HepG2 (cell line): ENCODE measurements at places on chromosomes 3 and 15.

- no peak for DNase-seq
- no peaks in the 10 kb centered on the region for H3K36me3 ChIP-seq
- H3K27ac ChIP-seq = no peak overlapping the region
- H3K27me3 ChIP-seq = no peaks in the 10 kb centered on the region
- H3K4me1 ChIP-seq = no peaks in the 10 kb centered on the region
Observed at GRCh38 chr3:43448098-43448497, 161.8 kb downstream of the SNRK start.

GRCh38 chr3:39960515-39961191 is 151.2 kb downstream of the MYRIP start:
- H3K4me1 ChIP-seq = no peaks in the 10 kb centered on the region
- DNase-seq = no peak
- no peak overlapping the region for H3K27ac ChIP-seq
- H3K36me3 ChIP-seq = no peaks in the 10 kb centered on the region
- H3K27me3 ChIP-seq = no peaks in the 10 kb centered on the region

DNA sequence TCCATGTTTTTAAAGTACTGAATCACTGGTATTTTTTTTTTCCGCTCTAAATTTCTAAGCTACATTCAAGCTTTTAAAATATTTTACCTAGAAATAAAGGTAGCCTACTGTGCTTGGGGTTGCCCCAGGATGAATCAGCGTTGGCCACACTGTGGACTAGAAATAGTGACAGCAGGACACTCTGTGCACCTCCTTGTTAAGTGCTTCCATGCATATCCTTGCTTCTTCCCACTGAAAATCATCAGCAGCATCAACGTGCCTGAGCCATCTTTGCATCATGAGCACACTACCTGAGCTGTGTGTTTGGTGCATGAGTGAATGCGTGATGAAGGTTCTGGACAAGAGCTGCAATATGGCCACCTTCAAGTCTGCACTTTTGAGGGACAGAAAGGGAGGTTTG is 142.0 kb upstream of the SLC2A2 start:
- H3K4me1 ChIP-seq = peaks cover 43% of the 10 kb centered on the region
- no peaks in the 10 kb centered on the region for H3K36me3 ChIP-seq
- H3K27me3 ChIP-seq = no peaks in the 10 kb centered on the region; the same call in 1 of the 2 replicates
- no peak for DNase-seq
- H3K27ac ChIP-seq = no peak overlapping the region

DNA sequence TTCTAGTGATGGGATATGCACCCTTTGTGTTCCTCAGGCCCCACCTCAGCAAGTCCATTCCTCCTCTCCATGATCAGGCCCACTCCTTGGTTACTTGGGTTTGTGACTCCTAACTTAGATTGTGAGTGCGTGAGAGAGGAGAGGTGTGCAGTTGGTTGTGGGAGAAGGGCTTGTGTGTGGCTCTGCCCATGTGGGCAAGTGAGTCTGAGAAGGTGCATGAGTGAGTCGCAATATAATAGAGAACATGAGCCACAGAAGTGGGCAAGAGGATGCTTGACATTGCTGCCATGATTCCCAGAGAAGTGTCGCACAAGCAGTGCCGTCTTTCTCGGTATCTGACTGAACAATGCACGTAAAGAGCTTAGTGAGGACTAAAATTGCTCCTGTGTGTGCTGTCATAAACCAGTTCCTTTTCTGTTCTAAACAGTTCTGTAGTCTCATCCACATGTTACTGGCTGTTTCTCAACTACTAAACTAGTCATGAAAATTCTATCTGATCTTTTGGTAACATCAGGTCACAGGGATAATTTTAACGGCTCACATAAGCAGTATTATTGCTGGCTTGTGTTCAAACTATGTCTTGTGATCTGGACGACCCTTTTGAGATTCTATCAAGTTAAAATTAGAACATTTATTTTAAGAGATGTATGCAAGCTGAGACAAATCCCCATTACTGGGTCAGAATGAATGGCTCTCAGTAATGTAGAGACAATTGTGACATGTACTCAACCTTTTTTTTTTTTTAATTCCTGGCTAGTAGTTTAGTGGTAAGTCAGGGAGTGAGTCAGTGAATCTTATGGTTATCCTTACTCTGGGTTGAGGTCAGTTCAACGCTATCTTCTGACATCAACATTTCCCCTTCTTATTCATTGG is 25.6 kb downstream of the GYG1 start:
- H3K27ac ChIP-seq = no peak overlapping the region
- H3K36me3 ChIP-seq = peaks cover 2% of the 10 kb centered on the region; the same call in 1 of the 2 replicates
- H3K27me3 ChIP-seq = no peaks in the 10 kb centered on the region
- DNase-seq = no peak

DNA sequence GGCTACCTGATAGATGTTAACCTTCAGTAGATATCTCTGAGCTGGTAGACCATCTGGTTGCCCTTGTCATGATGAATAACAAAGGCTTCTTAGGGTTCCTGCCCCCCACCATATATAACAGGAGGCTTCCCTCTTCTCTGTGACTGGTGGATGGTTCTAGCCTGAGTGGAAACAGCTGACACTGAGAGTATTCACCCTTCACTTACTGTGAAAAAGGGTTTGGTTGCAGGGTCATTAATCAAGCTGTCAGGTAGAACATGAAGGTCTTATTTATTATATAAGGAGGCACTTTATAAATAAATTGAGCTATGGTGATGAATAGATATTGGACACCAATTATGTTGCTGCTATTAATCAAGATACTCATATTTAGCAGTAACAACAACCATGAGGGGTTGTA is 58.6 kb downstream of the CACNA2D3 start:
- DNase-seq = no peak
- no peak overlapping the region for H3K27ac ChIP-seq
- peaks cover 3% of the 10 kb centered on the region; the same call in 1 of the 3 replicates for H3K27me3 ChIP-seq
- H3K4me1 ChIP-seq = no peaks in the 10 kb centered on the region

DNA sequence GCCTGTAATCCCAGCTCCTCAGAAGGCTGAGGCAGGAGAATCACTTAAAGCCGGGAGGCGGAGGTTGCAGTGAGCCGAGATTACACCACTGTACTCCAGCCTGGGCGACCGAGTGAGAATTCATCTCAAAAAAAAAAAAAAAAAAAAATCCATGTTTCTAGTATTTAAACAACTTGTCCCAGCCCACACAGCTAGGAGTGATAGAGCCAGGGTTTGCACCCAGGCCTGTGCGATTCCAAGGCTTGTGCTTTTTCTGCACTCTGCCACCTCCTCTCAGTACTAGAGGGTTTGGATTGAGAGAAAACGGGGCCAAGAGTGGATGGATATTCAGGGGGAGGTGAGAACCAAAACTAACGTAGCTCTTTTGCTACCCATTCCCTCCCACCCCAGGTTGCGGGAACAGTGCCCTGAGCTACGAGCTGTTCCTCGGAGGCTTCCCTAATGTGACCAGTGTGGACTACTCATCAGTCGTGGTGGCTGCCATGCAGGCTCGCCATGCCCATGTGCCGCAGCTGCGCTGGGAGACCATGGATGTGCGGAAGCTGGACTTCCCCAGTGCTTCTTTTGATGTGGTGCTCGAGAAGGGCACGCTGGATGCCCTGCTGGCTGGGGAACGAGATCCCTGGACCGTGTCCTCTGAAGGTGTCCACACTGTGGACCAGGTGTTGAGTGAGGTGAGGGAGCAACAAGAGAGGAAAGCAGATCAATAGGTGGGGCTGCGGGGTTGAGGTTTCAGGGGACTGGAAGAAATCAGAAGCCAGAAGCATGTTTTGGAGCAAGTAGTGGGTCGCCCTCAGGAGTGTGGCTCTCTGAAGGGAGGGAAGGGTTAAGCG is 4.1 kb downstream of the CAMK2N2 start:
- no peaks in the 10 kb centered on the region for H3K36me3 ChIP-seq
- H3K27ac ChIP-seq = no peak overlapping the region
- H3K27me3 ChIP-seq = peaks cover 17% of the 10 kb centered on the region
- no peak for DNase-seq
- H3K4me3 ChIP-seq = no peak overlapping the region

DNA sequence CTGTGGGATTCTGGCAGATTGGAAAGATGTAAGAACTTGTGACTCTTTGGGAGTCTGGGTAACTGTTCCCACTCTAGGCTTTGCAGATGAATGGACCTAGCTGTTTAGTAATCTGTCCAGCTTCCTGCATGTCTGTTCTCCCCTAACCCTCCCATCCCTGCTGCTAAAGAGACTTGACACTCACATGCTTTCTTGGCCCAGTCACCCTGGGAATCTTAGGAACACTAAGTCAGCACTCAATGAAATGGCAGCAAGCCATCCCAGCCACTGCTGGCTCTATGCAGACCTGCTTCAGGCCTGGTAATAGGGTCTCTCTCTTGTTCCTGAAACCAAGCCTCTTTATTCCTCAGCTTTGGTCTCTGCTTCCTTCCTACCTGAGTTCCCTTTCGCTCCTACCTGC is 63.7 kb upstream of the THSD4 start:
- no peak for DNase-seq
- H3K4me3 ChIP-seq = no peak overlapping the region
- no peaks in the 10 kb centered on the region for H3K27me3 ChIP-seq
- H3K36me3 ChIP-seq = no peaks in the 10 kb centered on the region
- no peaks in the 10 kb centered on the region for H3K4me1 ChIP-seq

- no peak for DNase-seq
- no peak overlapping the region for H3K27ac ChIP-seq
- H3K36me3 ChIP-seq = no peaks in the 10 kb centered on the region
- no peak overlapping the region for H3K4me3 ChIP-seq
Observed at GRCh38 chr15:95784508-95784907, 546.0 kb upstream of the NR2F2 start.
